ENCODE measurements at places on chromosomes 13 and 19.

DNA sequence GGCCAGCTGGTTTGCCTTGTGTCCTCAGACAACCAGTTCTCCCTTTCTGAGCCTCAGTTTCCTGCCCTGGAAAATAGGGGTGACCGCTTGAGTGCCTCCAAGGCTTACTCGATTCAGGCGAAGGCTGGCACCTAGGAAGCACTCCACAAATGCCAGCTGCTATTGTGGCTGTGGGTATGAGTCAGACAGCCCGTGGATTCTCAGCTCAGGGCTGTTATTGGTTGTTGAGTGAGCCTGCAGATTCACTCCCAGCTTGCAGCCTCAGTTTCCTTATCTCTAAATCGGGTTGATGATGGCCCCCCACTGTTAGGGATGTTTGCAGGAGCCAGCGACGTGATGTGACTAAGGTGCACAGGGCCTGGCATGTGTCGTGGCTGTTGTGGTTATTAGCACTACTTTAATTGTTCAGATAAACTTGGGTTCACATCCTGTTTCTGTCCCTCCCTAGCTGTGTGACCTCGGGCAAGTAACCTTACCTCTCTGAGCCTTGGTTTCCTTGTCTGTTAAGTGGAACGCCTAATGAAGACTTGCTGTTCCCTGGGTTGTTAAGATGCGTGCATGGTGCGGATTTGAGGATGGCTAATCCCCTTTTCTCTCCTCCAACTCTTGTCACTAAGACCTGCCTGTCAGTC lies 2.4 kb downstream of the MARK4 start:
- H3K4me1 ChIP-seq = peaks cover 61% of the 10 kb centered on the region
- peaks cover 1% of the 10 kb centered on the region for H3K36me3 ChIP-seq
- no peak overlapping the region for H3K27ac ChIP-seq
- no peak for ATAC-seq
- H3K4me3 ChIP-seq = no peak overlapping the region

DNA sequence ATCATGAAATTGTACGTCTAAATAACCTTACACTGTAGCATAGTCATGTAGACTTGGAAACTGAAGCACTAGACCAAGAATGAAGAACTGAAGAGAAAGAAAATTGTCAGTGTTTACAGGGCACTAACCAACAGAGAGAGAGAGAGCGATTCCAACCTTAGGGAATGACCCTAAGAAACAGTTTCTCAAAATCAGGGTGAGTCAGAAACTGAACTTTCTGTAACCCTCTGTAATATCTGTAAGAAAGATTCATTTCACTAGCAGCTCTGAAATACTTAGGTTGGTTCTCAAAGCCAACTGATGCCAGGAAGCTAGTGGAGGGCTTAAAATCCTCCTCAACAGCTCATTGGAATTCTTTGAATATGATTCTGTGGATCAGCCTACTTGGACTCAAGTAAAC lies 936.9 kb downstream of the EFNB2 start:
- no peaks in the 10 kb centered on the region for H3K36me3 ChIP-seq
- H3K27ac ChIP-seq = no peak overlapping the region
- no peaks in the 10 kb centered on the region for H3K27me3 ChIP-seq

DNA sequence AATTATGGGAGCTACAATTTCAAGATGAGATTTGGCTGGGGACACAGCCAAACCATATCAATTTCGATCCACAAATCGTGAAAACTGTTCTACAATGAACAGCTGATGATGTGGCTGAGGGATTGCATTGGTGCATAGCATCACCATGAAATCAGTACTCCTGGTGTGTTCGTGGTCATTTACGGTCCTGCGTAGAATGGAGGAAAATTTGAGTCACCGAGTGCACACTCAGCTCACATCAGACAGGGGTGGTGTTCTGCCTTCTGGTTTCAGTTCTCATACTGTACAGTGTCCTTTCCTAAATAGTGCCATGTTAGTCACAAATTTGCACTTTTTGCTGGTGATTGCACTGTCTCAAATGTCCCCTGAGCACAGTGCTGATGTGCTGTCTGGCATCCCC lies 39.2 kb downstream of the MYH14 start:
- H3K27me3 ChIP-seq = peaks cover 29% of the 10 kb centered on the region
- no peak overlapping the region for H3K4me3 ChIP-seq
- no peaks in the 10 kb centered on the region for H3K4me1 ChIP-seq
- no peak overlapping the region for H3K27ac ChIP-seq
- ATAC-seq = no peak

- no peak for ATAC-seq
- no peak overlapping the region for H3K4me3 ChIP-seq
Measured at GRCh38 chr13:113552079-113552478, 32.5 kb upstream of the TFDP1 start.

DNA sequence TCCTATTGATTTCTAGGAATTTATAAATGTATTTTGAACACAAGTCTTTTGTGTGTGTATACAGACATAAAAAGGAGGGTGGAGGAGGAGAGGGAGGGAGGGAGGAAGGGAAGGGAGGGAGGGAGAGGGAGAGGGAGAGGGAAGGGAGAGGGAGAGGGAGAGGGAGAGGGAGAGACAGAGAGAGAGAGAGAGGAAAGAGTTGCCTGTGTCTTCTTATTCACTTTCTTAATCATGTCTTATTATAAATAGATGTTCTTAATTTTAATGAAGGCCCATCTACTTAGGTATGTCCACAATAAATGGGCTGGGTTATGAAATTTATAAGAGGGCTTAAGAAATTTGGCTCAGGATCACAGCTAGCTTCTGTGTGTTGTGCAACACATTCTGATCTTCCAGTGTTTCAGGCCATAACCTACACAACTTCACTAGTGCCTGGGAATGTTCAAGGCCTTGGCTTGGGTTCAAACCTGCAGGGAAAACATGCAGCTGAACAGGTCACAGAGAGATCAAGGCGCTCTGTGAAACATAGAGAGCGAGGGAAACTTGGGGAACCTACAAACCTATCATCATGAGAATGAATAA lies 39.3 kb downstream of the ZNF45 start:
- H3K36me3 ChIP-seq = no peaks in the 10 kb centered on the region
- no peak overlapping the region for H3K27ac ChIP-seq
- H3K4me3 ChIP-seq = no peak overlapping the region

GRCh38 chr13:100154842-100155416 lies 66.0 kb downstream of the PCCA start:
- no peak overlapping the region for H3K27ac ChIP-seq
- H3K4me1 ChIP-seq = no peaks in the 10 kb centered on the region
- H3K36me3 ChIP-seq = peaks cover 38% of the 10 kb centered on the region
- no peak overlapping the region for H3K4me3 ChIP-seq

- H3K27me3 ChIP-seq = no peaks in the 10 kb centered on the region
- H3K36me3 ChIP-seq = no peaks in the 10 kb centered on the region
- no peaks in the 10 kb centered on the region for H3K4me1 ChIP-seq
- no peak for ATAC-seq
- H3K4me3 ChIP-seq = no peak overlapping the region
- H3K27ac ChIP-seq = no peak overlapping the region
Measured at GRCh38 chr19:18488838-18489626, 32.8 kb downstream of the ELL start.

DNA sequence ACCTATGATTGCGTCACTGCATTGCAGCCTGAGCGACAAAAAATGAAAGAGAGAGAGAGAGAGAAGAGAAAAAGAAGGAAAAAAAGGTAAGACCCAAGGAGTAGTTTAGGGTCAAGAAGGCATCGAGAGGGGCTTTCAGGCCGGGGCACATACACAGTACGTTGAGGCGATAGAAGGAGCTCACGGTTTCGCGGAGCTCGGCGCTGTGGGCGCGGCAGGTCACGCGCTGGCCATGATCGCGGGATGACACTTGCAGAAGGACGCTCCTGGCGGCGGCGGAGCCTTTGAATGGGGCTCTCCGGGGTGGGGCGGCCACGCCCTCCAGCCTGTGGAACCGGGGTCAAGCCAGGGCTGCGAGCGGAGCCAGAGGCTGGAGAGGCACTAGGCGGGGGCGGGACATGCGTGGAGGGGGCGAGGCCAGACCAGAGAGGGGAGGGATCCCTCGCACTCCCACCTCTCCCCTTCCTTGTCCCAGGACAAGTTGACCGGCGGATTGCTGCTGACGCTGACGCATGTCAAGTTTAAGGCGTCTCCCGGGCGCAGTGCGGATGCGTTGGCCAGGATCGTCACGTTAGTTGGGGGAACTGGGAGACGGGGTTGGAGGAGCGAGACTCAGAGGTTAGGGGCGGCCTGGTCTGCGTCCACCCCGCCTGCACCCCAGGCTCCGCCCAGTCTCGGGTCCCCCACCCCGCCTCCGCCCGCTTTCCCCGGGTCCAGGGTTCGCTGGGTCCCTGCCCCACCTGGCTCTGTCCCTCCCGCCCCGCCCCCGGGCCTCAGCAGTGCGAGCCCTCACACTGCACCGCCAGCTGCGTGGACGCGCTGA lies 6.9 kb downstream of the NPHS1 start:
- no peaks in the 10 kb centered on the region for H3K36me3 ChIP-seq
- peak; percentile 34 for ATAC-seq
- peaks cover 95% of the 10 kb centered on the region for H3K27me3 ChIP-seq
- peak overlapping the region; percentile 36 for H3K4me3 ChIP-seq
- no peaks in the 10 kb centered on the region for H3K4me1 ChIP-seq

GRCh38 chr13:51553531-51553930 lies 30.7 kb upstream of the WDFY2 start:
- H3K36me3 ChIP-seq = no peaks in the 10 kb centered on the region
- H3K27ac ChIP-seq = no peak overlapping the region
- no peak for ATAC-seq
- H3K27me3 ChIP-seq = no peaks in the 10 kb centered on the region
- H3K4me1 ChIP-seq = no peaks in the 10 kb centered on the region

GRCh38 chr19:13036366-13036976 lies 41.2 kb downstream of the NFIX start:
- H3K4me3 ChIP-seq = no peak overlapping the region
- peaks cover 100% of the 10 kb centered on the region for H3K4me1 ChIP-seq
- no peaks in the 10 kb centered on the region for H3K36me3 ChIP-seq
- ATAC-seq = peak; percentile 39
- peak overlapping the region; percentile 85 for H3K27ac ChIP-seq

DNA sequence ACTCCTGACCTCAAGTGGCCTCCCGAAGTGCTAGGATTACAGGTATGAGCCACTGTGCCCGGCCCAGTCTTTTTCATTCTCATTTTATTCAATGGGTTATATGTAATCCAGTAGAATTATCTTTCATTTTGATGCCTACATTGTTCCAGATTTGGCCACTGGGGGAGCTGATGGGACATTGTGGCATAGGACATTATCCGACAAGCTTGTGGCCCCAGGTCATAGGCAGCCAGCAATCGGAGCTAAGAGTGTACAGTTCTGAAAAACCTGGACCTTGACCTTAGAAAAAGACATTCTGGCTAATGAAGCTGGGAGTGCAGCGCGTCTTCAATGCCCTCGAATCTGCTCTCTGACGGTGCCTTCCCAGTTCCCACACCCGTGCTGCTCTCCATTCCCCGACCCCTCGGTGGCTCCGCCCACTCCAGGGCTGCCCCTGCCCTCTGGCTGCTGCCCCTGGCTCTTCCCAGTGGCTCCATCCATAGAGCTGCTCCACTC lies 108.7 kb downstream of the TEX29 start:
- no peak overlapping the region for H3K4me3 ChIP-seq
- H3K4me1 ChIP-seq = no peaks in the 10 kb centered on the region
- no peak for ATAC-seq
- H3K36me3 ChIP-seq = no peaks in the 10 kb centered on the region
- H3K27ac ChIP-seq = no peak overlapping the region
